Body of pancreas (tissue), 4 donors: ENCODE measurements at places on chromosomes 6 and 20. TPM values are rescaled to one million over a fixed set of nuclear protein-coding genes. Genes with fewer than 3 reads are reported as not detected.

DNA sequence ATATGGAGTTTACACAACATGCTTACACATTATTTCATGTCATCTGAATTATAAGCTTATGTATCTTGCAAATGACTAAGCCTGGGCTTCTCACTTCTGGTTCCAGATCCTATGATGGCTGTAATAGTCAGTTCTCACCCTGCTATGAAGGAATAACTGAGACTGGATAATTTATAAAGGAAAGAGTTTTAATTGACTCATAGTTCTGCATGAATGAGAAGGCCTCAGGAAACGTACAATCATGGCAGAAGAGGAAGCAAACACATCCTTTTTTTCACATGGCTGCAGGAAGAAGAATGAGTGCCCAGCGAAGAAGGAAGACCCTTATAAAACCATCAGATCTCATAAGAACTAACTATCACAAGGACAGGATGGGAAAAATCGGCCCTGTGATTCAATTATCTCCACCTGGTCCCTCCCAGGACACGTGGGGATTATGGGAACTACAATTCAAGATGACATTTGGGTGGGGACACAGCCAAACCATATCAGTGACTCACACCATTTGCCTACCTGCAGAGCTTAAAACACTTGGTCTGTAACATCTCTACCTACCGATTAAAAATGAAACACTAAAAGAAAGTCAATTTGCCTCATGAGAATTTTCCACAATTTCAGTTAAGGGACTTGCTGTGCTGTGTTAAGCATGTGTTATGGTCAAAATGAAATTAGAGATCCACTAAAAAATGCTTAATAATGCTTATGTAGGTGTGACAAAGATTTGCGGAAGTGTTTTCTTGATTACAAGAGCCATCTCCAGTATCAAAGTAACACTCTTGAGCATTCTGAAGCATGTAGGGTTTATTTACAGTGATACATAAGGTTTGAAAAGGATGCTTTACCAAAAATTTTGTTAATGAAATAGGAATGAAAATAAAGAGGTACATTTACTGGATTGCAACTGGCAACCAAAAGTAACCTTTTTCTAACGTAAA lies 2.2 kb upstream of the RWDD1 start:
- DNase-seq = no peak

GRCh38 chr6:165675120-165675519 lies 12.1 kb upstream of the PDE10A start:
- DNase-seq = no peak

DNA sequence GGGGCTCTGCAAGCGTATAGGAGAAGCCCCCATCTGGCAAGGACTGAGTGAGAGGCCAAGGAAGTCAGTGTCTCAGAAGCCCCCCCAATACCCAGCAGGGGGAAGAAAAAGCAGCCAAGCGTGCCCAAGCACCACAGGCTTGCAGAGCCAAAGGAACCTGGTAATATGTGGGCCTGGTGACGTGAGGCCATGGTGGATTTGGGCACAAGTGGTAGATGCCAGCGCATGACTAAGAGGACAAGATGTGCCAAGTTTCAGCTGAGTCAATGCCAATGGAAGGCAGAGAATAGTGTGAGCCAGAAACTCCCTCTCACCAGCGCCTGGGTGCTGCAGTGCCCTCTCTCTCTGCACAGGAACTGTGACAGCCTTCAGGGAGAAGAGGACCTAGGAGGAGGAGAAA lies 110.0 kb downstream of the QRSL1 start:
- peak; percentile 93 for DNase-seq

DNA sequence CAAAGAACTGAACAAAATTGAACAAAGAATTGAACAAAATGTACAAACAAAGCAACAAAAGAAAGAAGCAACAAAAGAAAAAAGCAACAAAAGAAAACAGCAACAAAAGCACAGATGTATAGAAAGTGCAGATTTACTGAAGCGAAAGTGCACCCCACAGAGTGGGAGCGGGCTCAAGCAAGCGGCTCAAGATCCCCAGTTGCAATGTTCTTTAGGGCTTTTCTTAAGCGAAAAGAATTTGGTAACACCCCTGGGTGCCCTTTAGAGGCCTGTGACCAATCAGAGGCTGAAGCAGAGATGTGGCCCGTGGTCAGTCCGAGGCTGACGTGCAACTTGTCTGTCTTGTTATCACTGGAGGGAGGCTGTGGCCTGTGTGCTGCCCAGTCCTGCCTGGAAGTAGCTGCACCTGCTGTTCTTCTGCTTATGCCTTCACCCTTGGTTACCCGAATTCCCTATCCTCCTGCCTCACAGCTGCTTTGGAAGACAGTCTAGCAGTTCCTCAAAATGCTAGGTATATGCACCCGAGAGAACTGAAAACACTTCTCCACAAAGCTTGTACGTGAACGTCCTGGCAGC lies 13.2 kb upstream of the KIF25 start:
- no peak for DNase-seq

GRCh38 chr20:37259031-37259430 lies 2.6 kb downstream of the GHRH start:
- no peak for DNase-seq

GRCh38 chr6:20241102-20241501 lies 28.8 kb upstream of the MBOAT1 start:
- no peak for DNase-seq

DNA sequence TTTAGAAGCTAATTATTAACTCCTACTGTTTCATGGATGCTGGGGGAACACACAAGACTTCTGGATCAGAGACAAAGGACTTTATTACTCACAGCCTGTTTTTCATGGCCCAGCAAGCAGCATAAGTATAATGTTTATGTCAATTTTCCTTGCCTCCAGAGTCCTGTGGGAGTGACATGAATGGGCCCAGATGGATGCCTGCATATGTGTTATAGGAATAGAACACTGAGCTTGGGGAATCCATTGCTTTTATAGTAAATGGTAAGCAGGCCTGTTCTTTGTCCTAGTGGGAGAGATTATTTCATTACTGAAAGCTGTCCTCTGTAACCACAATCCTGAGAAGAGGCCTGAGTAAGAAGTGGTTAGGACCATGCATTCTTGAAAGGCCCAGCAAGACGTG lies 25.6 kb downstream of the BLTP3A start:
- no peak for DNase-seq

- DNase-seq = peak; percentile 33
Measured at GRCh38 chr6:166330612-166331011, 11.7 kb downstream of the SFT2D1 start.

DNA sequence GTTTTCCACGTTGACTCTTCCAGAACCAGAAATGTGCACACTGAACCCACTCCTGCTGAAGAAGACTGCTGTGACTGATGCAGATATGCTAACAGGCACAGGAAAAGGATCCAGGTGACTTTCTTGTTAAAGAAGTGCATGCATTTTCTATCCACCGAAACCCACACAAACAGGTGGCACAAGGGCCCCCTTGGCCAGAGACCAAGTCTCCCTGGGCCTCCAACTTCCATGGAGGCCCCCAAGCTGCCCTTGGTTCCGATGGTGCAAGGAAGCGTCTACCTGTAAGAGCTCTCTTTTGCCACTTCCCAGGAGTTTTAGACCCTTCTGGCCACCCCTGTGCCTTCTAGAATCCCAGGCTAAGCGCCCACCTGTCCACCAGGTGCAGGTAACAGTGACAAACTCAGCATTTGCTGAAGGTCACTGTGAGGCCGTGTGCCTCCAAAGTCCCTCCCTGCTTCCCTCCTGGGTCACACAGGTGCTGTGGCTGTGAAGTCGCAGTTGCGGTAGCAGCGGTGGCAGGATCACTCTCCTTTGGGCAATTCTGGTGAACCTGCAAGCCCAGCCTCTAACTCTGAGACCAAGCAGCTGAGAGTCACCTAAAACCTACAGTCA lies 134.8 kb downstream of the PXDC1 start:
- DNase-seq = no peak

GRCh38 chr6:54706844-54707605 lies 139.5 kb upstream of the FAM83B start:
- DNase-seq = no peak

GRCh38 chr6:34056305-34057108 lies 89.4 kb downstream of the GRM4 start:
- peak; percentile 55 for DNase-seq

- peak; percentile 45 for DNase-seq
Measured at GRCh38 chr6:157726892-157727628, 96.0 kb upstream of the SNX9 start.

DNA sequence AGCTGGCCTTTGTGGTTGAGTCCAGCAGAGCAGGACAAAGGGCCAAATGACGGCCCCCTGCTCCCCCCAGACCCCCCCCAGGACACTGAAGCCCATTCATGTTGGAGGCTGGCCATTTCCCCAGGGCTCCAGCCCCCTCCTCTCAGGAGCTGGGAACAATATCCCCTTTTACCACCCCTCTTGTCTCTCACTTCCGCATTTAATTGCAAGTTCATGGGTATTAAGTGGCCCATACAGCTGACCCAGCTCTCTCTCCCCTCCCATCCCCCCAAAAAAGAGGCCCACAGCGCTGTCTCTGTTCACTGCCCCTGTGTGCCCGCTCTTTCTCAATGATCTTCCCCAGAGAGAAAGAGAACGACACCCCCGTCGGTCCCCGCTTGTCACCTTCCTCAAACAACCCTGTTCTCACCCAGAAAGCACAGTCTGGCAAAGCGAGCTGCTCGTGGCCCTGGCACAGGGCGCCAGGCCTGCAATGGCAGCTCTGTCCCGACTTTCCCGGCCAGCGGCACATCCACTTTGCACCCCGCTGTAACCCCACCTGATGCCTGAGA lies 30.4 kb downstream of the PREX1 start:
- no peak for DNase-seq

The TRERF1 gene
- 3.4 TPM for total RNA-seq

The FAM83D gene
- 0.52 TPM for total RNA-seq

The NFATC2 gene
- 4.9 TPM for total RNA-seq

The MAK gene
- total RNA-seq = not detected

The TNFRSF6B gene
- total RNA-seq = 9.9 TPM

The RIPPLY2 gene
- not detected for total RNA-seq
